ENCODE measurements at places on chromosomes 13 and 19. TPM values are rescaled to one million over a fixed set of nuclear protein-coding genes. Genes with fewer than 3 reads are reported as not detected.
A peak's percentile ranks its signal among the peaks of the same experiment; 100 is the strongest.

Gene ACP5
- 429 TPM for total RNA-seq

Gene SLC10A2
- total RNA-seq: not detected

Gene ATP4B
- not detected for total RNA-seq

Gene ZNF177
- 3.3 TPM for total RNA-seq

Gene KLK15
- total RNA-seq: not detected

Gene GGACT
- 4.7 TPM for total RNA-seq

Gene CCDC70
- not detected for total RNA-seq

Gene OR7G2
- not detected for total RNA-seq

Gene RNF17
- total RNA-seq: not detected

Gene FGF22
- 0.52 TPM for total RNA-seq

Gene CDX2
- total RNA-seq: not detected

Gene MCEMP1
- total RNA-seq: 97.9 TPM

Gene HIPK4
- total RNA-seq: 0.64 TPM

Gene CCDC8
- 8.9 TPM for total RNA-seq

Gene RETN
- 12.5 TPM for total RNA-seq

Gene CYP4F8
- 2.1 TPM for total RNA-seq

DNA sequence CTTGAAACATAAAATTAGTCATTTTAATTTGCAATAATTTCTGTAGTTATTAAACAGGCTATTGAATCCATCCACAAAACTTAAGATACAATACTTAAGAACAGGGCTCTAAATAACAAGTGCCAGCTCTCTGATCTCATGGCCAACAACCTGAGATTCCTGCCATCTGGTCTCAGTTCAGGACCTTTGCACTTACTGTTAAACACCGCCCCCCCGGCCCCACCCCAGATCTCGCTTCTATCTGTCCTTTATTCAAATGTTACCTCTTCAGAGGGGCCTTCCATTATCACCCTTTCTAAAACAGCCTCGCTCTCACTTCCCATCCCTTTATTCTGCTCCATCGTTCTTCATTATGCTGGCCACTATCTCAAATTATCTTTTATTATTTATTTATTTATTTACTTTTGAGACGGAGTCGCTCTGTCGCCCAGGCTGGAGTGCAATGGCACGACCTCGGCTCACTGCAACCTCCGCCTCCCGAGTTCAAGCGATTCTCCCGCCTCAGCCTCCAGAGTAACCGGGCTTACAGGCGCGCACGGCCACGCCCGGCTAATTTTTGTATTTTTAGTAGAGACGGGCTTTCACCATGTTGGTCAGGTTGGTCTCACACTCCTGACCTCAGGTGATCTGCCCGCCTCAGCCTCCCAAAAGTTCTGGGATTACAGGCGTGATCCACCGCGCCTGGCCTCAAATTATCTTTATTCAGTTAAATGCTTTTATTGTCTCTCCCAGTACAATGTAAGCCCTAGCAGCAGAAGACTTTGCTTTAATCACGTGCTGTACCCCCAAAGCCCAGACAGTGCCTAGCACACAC, 838 bp upstream of the SNRNP70 start:
- H3K4me1 ChIP-seq: peaks cover 25% of the 10 kb centered on the region
- H3K4me3 ChIP-seq: peak overlapping the region; percentile 97
- peak overlapping the region; percentile 91 for H3K27ac ChIP-seq
- peaks cover 18% of the 10 kb centered on the region for H3K36me3 ChIP-seq
- no peaks in the 10 kb centered on the region for H3K27me3 ChIP-seq
- DNase-seq: no peak

DNA sequence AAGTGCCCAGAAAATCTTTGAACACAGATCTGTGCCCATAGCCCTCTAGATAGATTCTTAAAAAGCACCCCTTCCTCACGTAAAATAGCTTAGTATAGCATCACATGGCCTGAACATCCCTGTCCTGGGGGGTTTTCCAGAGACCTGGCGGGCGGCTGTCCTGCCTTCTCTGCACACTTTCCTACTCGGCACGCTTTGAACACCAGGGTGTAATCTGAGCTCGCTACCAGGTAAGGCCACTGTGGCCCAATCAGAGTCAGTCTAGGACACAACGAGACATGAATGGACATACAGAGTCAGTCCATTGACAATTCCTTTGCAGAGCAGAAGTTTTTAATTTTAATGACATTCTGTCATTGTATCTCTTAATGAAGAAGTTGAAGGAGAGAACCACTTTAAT, 8.1 kb downstream of the CYP2A13 start:
- no peaks in the 10 kb centered on the region for H3K27me3 ChIP-seq
- DNase-seq: no peak
- H3K27ac ChIP-seq: no peak overlapping the region
- H3K4me1 ChIP-seq: no peaks in the 10 kb centered on the region

DNA sequence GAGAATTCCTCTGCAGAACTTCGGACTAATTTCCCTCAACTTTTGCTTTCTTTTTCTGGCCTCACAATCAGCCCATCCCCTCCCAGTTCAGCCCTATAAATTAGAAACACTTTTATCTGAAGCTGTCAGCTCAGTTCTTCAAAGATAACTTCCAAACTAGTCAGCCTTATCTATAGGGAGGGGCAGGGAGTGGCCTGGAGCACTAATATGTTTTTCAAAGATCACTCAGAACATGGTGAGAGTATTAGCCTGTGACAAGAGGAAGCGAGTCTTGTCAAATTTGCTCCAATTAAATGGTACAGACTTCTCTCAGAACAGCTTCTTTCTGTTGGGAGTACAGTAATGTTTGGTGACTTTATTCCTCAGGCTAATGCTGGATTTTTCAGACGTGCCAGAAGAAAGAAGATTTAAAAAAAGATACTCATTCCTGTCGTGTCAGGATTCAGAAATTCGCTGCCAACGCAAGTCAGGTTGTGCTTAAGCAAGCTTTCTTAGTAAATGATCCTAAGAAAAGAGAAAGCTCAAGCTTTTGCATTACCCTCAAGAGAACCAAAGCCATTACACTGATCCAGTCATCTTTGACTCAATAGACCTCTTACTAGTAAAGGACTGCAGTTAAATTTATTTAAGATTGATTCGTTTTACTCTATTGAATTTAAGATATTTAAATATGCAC, 1033.6 kb downstream of the SLITRK5 start:
- no peak overlapping the region for H3K27ac ChIP-seq
- no peaks in the 10 kb centered on the region for H3K36me3 ChIP-seq
- H3K4me3 ChIP-seq: peak overlapping the region; percentile 35
- no peaks in the 10 kb centered on the region for H3K4me1 ChIP-seq
- no peak for DNase-seq

DNA sequence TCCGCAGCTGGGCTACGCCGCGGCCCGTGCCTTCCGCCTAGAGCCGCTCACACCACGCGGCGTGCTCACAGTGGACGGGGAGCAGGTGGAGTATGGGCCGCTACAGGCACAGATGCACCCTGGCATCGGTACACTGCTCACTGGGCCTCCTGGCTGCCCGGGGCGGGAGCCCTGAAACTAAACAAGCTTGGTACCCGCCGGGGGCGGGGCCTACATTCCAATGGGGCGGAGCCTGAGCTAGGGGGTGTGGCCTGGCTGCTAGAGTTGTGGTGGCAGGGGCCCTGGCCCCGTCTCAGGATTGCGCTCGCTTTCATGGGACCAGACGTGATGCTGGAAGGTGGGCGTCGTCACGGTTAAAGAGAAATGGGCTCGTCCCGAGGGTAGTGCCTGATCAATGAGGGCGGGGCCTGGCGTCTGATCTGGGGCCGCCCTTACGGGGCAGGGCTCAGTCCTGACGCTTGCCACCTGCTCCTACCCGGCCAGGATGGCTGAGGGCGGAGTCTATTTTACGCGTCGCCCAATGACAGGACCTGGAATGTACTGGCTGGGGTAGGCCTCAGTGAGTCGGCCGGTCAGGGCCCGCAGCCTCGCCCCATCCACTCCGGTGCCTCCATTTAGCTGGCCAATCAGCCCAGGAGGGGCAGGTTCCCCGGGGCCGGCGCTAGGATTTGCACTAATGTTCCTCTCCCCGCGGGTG, 7.4 kb downstream of the DBP start:
- peaks cover 25% of the 10 kb centered on the region for H3K36me3 ChIP-seq
- peaks cover 42% of the 10 kb centered on the region for H3K4me1 ChIP-seq
- H3K27ac ChIP-seq: peak overlapping the region; percentile 78
- no peaks in the 10 kb centered on the region for H3K27me3 ChIP-seq

- H3K4me3 ChIP-seq: no peak overlapping the region
- peaks cover 3% of the 10 kb centered on the region for H3K27me3 ChIP-seq
- no peaks in the 10 kb centered on the region for H3K36me3 ChIP-seq
These were observed 98.6 kb downstream of the IRS2 start for GRCh38 chr13:109687559-109688448.

GRCh38 chr13:23436680-23437079, 3.2 kb upstream of the SACS start:
- H3K27me3 ChIP-seq: no peaks in the 10 kb centered on the region
- H3K27ac ChIP-seq: no peak overlapping the region
- H3K4me1 ChIP-seq: no peaks in the 10 kb centered on the region

DNA sequence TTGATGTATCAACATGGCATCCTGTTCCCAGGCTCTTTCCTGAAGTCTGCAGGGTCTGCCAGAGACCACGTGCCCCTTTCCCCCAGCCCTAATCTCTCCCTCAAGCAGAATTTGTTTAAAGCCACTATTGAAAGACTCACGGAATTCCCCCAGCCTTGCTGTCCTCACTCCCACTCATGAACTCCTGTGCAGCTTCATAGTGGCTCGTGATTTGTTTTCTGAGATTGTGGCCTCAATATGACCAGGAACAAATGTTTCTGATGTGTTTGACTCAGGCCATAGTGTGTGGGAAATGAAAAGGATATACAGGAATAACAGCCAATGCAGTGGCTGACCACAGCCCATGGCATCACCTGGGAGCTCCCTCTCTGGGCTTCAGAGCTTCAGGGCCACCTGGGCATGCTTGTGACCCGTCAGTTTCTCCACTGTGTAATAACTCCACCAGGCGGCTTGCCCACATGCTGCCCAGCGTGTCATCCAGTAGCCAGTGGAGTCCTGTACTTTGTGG, 8.1 kb upstream of the SERPINE3 start:
- H3K4me3 ChIP-seq: no peak overlapping the region
- H3K36me3 ChIP-seq: no peaks in the 10 kb centered on the region
- H3K27ac ChIP-seq: no peak overlapping the region
- no peaks in the 10 kb centered on the region for H3K4me1 ChIP-seq

- H3K27me3 ChIP-seq: no peaks in the 10 kb centered on the region
- H3K27ac ChIP-seq: no peak overlapping the region
- H3K36me3 ChIP-seq: no peaks in the 10 kb centered on the region
- no peaks in the 10 kb centered on the region for H3K4me1 ChIP-seq
- no peak overlapping the region for H3K4me3 ChIP-seq
These were observed 157.0 kb upstream of the PABPC3 start for GRCh38 chr13:24938966-24939365.

DNA sequence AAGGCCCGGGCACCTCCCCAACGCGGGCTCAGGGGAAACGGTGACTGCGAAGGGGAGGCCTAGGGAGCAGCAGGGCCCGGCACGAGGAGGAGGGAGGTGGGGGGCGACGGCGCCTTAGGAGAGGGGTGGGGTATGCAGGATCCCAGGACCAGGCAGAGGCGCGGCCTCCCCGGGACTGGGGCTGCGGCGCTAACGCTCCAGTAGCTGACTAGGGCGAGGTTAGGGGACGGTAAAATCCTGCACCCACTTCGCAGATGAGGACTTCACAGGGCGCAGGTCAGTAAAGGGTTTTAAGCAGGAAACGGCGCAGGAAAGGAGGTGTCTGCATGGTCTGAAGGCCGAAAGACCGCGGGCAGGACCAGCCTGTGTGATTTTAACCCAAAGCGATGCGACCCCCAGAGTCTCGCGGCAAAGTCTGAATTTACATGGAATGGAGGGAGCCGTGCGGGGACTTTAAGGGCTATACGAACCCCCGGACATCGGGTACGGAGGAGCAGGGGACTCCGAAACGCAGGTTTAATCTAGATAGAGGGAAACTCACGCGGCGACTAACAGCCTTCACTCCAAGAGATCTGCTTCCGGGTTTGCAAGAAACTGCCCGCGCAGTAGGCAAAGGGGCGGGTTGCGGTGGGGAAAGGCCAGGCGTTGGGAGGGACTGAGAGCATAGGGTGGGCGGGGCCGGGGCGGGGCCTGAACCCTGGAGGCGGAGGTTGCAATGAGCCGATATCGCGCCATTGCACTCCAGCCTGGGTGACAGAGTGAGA, at the start of gene ZNF665:
ZNF665 (minus strand) TSS at position 588 of the 764 bp plus-strand sequence. CDS start 10,460 bp downstream, outside the sequence.
- H3K27ac ChIP-seq: peak within 1 kb of the TSS; percentile 80
- H3K4me1 ChIP-seq: peaks cover 9% of the 10 kb centered on the region
- H3K4me3 ChIP-seq: peak within 1 kb of the TSS; percentile 64
- H3K36me3 ChIP-seq: no peaks in the 10 kb centered on the region

GRCh38 chr13:47027780-47028437, 131.1 kb upstream of the HTR2A start:
- H3K36me3 ChIP-seq: no peaks in the 10 kb centered on the region
- no peaks in the 10 kb centered on the region for H3K4me1 ChIP-seq
- no peaks in the 10 kb centered on the region for H3K27me3 ChIP-seq
- H3K4me3 ChIP-seq: no peak overlapping the region
- H3K27ac ChIP-seq: no peak overlapping the region

DNA sequence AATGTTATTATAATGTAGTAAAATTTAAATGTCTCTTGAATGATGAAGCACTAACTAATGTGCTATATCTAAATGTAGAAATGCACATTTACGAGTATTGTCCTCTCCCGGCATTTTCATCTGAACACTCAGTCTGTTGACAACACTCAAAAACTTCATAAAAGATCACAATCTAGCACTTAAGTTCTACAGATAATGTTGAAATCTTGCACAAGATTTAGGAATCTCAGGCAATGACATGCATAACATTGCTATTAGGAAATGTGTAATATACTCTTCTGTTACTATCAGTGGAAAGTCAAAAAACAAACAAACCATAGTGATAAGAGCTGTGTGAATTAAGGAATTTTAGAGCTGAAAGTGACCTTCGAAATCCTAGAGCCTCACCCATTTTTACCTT, 37.5 kb upstream of the XPO4 start:
- H3K4me1 ChIP-seq: no peaks in the 10 kb centered on the region
- no peak overlapping the region for H3K4me3 ChIP-seq
- no peaks in the 10 kb centered on the region for H3K27me3 ChIP-seq
- DNase-seq: no peak

DNA sequence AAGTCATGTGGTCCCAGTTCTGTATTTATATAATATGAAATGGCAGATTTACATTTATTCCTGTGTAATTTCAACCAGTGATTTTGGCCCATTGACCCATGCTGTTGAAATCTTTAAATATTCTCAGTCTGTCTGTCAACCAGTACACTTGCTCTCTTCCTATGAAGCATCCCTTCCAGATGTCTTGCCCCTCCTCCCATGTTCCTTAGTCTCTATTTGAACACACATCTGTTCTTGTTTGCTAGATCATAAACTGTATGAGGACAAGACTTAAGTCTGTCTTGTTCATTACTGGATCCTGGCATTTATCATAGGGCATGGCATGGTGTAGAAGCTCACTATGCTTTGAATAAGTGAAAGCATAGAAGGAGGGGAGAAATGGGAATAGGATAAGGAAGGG, 34.9 kb downstream of the STARD13 start:
- no peak overlapping the region for H3K4me3 ChIP-seq
- peak overlapping the region; percentile 27 for H3K27ac ChIP-seq
- peaks cover 16% of the 10 kb centered on the region for H3K4me1 ChIP-seq
- no peaks in the 10 kb centered on the region for H3K27me3 ChIP-seq

Data from upper lobe of right lung (tissue), 1 donor.